ENCODE measurements at places on chromosomes 11 and 22.

GRCh38 chr11:78731027-78731426 is 156.4 kb upstream of the NARS2 start:
- DNase-seq, result no peak

DNA sequence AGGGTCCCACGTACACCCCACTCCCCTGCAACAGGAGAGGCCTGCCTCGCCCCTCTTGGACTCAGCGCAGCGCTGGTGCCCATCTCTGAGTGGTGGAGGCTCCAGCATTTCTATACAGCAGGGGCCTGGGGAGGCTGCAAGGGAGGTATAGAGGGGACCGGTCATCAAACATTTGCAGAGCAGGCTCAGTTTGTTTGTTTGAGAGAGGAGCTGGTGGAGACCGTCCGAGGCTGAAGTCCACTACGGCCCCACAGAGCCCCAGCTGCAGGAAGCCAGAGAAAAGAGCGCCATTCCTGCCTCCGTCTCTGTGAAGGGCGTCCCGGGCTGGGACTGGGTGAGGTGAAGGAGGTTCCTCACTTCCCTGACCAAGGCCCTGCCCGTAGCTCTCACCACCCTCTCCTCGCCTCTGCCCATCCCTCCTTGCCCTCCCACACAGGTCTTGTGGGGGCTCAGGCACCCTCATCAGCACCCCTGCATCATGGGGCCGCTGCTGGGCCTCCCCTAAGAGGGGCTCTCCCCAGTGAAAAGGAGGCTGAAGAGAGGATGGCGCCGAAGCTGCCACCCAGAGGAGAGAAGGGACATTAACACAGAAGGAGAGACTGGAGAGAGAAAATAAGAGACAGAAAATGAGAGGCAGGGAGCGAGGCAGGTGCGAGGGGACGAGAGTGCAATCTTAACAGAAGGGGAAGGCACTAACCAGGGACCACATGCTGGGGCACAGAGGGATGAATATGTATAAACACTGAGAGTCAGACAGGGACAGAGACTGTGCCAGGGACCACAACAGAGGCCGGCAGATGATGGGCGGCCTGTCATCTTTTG is 24.5 kb downstream of the RPUSD4 start:
- no peak for DNase-seq

DNA sequence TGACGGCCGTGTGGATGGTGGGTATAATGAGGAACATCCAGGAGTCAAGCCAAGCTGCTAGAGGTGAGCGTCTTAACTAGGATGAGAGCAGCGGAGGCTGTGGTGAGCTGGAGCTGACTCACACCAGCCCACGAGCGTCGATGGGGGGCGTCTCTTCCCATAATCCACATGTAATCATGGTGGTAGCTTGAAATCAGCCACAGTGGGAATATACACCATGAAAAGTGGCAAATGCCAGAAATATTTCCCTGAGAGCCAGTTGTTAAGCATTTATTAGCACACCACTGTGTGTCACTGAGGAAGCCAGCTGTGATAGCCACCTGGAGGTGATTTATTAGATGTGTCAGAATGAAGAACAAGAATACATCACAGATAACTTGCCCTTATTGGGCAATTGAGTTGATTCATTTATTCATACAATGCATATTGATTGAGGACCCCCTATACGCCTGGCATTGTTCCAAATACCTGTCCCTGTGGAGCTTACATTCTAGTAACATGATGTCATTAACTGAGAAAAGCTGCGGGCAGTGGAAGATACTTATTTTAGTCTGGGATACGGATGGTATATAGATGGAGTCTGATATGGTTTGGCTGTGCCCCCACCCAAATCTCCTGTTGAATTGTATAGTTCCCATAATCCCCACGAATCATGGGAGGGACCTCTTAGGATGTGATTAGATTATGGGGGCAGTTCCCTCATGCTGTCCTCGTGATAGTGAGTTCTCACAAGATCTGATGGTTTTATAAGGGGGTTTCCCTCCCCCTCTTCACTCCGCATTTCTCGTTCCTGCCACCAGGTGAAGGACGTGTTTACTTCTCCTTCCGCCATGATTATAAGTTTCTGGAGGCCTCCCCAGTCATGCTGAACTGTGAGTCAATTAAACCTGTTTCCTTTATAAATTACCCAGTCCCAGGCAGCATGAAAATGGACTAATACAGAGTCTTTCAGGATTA is 473.4 kb downstream of the METTL15 start:
- no peak for DNase-seq

GRCh38 chr22:39469681-39470450 is 13.1 kb downstream of the MGAT3 start:
- DNase-seq, result no peak

- no peak for DNase-seq
Measured at GRCh38 chr22:43926349-43926710, 2.7 kb downstream of the PNPLA3 start.

- DNase-seq, result no peak
Measured at GRCh38 chr11:27938011-27938410, 169.9 kb downstream of the KIF18A start.

GRCh38 chr11:63914896-63915691 is 1.9 kb downstream of the RCOR2 start:
- DNase-seq, result no peak

- no peak for DNase-seq
Measured at GRCh38 chr11:93846411-93846810, 4.0 kb downstream of the VSTM5 start.

- no peak for DNase-seq
Measured at GRCh38 chr11:78244546-78245255, 56.0 kb downstream of the USP35 start.

DNA sequence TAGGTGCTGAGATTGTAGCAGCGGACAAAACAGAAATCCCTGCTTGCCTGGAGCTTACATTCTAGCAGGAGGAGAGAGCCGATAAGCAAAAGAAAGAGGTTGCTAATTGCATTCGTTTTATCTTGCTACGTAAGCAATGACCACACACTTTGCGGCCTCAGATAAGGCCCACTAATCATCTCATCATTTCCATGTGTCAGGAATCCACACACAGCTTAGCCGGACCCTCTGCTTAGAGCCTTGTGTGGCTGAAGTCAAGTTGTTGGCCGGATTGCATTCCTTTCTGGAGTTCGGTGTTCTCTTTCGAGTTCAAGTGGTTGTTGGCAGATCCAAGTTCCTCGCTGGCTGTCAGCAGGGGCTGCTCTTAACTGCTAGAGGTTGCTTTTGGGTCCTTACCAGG is 101.6 kb downstream of the CHST1 start:
- DNase-seq, result no peak

DNA sequence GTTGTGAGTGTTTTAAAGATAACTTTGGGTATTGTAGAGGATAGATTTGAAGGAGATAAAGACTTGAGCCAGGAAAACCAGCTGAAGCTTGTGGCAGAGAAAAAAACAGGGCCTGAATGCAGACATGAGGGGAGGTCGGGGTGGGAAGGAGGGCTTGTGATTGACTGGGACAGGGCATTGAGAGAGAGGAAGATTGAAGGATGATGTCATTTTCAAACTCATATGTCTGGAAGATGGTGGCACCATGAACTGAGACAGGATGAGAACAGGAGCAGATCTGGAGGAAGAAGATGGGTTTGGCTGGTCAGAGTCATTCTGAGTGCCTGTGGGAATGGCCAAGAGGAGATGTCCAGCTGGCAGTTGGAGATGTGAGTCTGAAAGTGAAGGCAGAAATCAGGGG is 14.7 kb downstream of the CSNK2A3 start:
- no peak for DNase-seq

- no peak for DNase-seq
Measured at GRCh38 chr11:116348226-116348625, 424.6 kb downstream of the BUD13 start.

All from stimulated activated CD4-positive, alpha-beta T cell treated with anti-CD3 and anti-CD28 coated beads, Interleukin-4, amount 100 ng/mL, for 4 hours (primary cell).